Kidney (tissue), 22 donors: ENCODE measurements at places on chromosomes 16 and 17. TPM values are rescaled to one million over a fixed set of nuclear protein-coding genes. Genes with fewer than 3 reads are reported as not detected.

TCAP gene
- polyA plus RNA-seq = 1.7 TPM

GRCh38 chr16:89344846-89345611 is 127.5 kb downstream of the ZNF778 start:
- peaks cover 18% of the 10 kb centered on the region for H3K4me1 ChIP-seq
- no peak overlapping the region for H3K4me3 ChIP-seq
- H3K27me3 ChIP-seq = no peaks in the 10 kb centered on the region
- no peak overlapping the region for H3K27ac ChIP-seq

MARF1 gene
- 17.5 TPM for polyA plus RNA-seq

GRCh38 chr16:89909777-89910716 is 8.6 kb upstream of the MC1R start:
- H3K4me1 ChIP-seq = no peaks in the 10 kb centered on the region
- no peaks in the 10 kb centered on the region for H3K27me3 ChIP-seq
- H3K27ac ChIP-seq = no peak overlapping the region
- H3K4me3 ChIP-seq = no peak overlapping the region
- H3K36me3 ChIP-seq = peaks cover 27% of the 10 kb centered on the region

DNA sequence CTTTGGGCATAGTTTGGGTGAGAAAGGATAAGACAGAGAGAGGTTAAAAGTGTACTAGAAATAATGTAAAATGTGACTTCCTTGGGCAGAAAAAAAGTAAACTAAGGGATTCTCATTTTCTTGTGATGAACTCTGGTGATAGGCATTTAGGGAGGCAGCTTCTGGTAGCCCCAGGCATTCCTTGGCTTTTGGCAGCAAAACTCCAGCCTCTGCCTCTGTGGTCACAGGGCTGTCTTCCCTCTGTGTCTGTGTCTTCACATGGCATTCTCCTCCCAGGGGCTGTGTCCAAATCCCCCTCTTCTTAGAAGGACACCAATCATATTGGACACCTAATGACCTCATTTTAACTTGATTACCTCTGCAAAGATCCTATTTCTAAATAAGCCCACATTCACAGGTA is 54.7 kb downstream of the HS3ST3B1 start:
- no peak for DNase-seq
- no peaks in the 10 kb centered on the region for H3K4me1 ChIP-seq
- no peak overlapping the region for H3K4me3 ChIP-seq
- no peaks in the 10 kb centered on the region for H3K36me3 ChIP-seq

- no peak for DNase-seq
- H3K36me3 ChIP-seq = no peaks in the 10 kb centered on the region
- H3K27me3 ChIP-seq = no peaks in the 10 kb centered on the region
Observed at GRCh38 chr16:88810166-88810911, 1.4 kb downstream of the APRT start.

- no peaks in the 10 kb centered on the region for H3K27me3 ChIP-seq
- H3K4me3 ChIP-seq = no peak overlapping the region
- no peak for DNase-seq
- no peak overlapping the region for H3K27ac ChIP-seq
- no peaks in the 10 kb centered on the region for H3K36me3 ChIP-seq
- H3K4me1 ChIP-seq = no peaks in the 10 kb centered on the region
Observed at GRCh38 chr17:82978765-82979349, 100.6 kb upstream of the METRNL start.

GRCh38 chr17:38943607-38944006 is 18.2 kb downstream of the LASP1NB start:
- no peaks in the 10 kb centered on the region for H3K4me1 ChIP-seq
- H3K4me3 ChIP-seq = no peak overlapping the region
- H3K27ac ChIP-seq = no peak overlapping the region

SLC16A11 gene
- polyA plus RNA-seq = 7.8 TPM

DNA sequence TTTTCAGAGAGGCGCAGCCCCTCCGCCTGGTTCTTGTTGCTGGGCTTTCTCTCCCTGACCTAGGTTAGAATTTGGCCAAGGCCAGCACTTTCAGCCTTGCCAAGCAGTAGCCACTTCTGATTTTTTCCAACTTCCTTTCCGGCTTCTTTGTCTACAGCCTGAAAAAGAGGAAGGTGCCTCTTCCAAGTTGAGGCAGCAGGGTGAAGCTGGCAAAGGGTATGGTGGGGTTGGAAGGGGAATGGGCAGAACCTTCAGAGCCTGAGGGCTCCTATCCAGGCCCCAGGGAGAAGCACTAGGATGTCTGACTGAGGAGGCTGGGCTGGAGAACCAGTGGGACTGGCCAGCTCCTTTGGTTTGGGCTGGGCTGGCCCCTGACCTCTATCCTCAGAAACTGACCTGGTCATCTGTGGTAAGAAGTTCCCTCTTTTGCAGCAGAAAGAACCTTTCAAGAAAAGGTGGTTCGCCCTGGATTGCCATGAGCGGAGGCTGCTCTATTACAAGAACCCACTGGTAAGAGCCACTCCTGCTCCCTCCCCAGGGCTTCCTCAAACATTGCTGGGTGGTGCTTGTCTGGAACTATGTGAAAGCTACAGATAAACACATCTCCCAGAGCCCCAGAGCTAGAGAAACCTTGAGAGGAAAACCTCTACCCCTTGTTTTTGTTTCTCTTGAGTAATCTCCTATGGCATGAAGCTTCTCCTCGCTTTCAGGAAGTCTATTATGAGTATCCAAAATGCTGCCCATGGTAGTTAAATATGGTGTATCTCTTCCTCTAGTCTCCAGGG is 16.6 kb upstream of the RNF135 start:
- no peak overlapping the region for H3K4me3 ChIP-seq
- DNase-seq = peak; percentile 63
- H3K27ac ChIP-seq = no peak overlapping the region
- H3K36me3 ChIP-seq = no peaks in the 10 kb centered on the region
- H3K4me1 ChIP-seq = peaks cover 16% of the 10 kb centered on the region

DNA sequence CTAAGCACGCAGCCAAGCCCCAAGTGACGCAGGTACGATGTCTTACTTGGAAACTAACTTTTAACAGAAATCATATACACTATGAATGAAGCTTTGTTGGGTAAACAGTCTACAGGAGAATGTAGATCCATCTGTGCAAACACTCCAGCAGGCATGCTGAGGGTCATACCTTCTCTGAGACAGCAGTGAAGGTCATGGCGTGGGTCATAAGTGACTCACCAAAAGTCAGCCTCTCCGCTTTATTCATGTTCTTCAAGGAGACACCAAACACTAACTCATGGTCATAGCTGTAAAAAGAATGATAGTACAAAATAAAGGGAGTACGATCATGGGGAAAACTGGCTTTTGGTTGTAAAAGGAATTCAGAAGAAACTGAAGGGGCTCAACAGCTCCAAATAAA is 20.6 kb downstream of the BLMH start:
- no peak overlapping the region for H3K27ac ChIP-seq
- H3K27me3 ChIP-seq = no peaks in the 10 kb centered on the region
- peaks cover 46% of the 10 kb centered on the region for H3K36me3 ChIP-seq
- no peaks in the 10 kb centered on the region for H3K4me1 ChIP-seq
- H3K4me3 ChIP-seq = no peak overlapping the region
- DNase-seq = no peak

IGFBP4 gene
- polyA plus RNA-seq = 545 TPM

- DNase-seq = no peak
- peaks cover 7% of the 10 kb centered on the region for H3K36me3 ChIP-seq
- no peaks in the 10 kb centered on the region for H3K27me3 ChIP-seq
- H3K4me3 ChIP-seq = no peak overlapping the region
Observed at GRCh38 chr16:47519037-47519436, 57.9 kb downstream of the PHKB start.

- no peaks in the 10 kb centered on the region for H3K4me1 ChIP-seq
- H3K27me3 ChIP-seq = no peaks in the 10 kb centered on the region
- H3K4me3 ChIP-seq = no peak overlapping the region
- DNase-seq = no peak
- H3K27ac ChIP-seq = no peak overlapping the region
- no peaks in the 10 kb centered on the region for H3K36me3 ChIP-seq
Observed at GRCh38 chr17:8031261-8031661, 7.6 kb upstream of the ALOX15B start.

- H3K4me1 ChIP-seq = peaks cover 2% of the 10 kb centered on the region
- peak overlapping the region; percentile 74 for H3K27ac ChIP-seq
- DNase-seq = peak; percentile 61
Observed at GRCh38 chr16:57262841-57263540, 17.9 kb downstream of the ARL2BP start.

FBXL16 gene
- 12.0 TPM for polyA plus RNA-seq

DNA sequence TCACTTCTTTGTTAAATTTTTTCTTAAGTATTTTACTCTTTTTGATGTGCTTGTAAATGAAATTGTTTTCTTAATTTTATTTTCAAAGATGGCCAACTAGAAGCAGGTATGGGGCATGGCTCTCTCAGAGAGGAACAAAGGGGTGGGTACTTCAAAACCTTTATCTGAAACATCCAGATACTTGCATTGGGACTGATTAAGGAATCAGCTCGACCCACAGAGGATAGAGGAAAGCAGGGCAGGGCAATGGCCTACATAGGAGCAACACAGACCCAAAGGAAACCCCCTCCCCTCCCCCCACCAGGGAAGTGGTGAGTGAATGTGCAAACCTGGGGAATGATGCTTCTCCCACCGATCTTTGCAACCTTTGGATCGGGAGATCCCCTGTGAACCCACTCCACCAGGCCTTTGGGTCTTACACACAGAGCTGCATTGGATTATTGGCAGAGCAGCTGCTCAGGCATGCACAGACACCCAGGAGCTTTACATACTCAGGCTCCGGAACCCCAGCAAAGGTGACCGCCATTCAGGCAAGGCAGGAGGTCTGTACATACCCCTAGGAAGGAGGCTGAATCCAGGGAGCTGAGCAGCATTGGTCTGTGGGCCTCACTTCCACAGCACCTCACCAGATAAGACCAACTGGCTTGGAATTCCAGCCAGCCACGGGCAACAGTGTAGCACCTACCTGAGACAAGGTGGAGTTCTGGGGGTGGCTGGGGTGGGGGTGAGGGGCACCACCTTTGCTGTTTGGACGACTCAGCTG is 3.0 kb upstream of the CCR7 start:
- no peak overlapping the region for H3K27ac ChIP-seq
- no peak for DNase-seq
- H3K36me3 ChIP-seq = no peaks in the 10 kb centered on the region
- no peaks in the 10 kb centered on the region for H3K4me1 ChIP-seq
- H3K4me3 ChIP-seq = no peak overlapping the region

NSF gene
- polyA plus RNA-seq = 14.2 TPM

TMEM114 gene
- polyA plus RNA-seq = not detected

DNA sequence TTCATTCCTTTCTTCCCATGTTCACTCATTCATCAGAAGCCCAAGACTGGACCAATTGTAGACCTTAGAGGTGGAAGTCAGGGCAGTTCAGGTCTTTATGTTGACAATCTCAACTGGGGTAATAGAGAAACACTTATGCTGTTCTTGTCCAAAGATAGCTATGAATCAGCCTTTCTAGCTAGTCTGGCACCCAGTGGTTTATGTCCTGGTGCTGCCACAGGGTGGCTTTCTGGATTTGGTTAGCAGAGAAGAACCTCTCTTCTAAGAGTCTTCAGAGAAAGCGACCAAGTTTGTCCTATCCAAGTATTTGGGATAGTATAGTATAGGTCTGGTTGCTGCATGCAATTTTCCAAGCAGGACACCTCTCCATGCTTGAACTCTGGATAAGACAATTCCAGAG is 83.3 kb downstream of the NOG start:
- H3K4me1 ChIP-seq = no peaks in the 10 kb centered on the region
- DNase-seq = no peak
- H3K36me3 ChIP-seq = no peaks in the 10 kb centered on the region

DNA sequence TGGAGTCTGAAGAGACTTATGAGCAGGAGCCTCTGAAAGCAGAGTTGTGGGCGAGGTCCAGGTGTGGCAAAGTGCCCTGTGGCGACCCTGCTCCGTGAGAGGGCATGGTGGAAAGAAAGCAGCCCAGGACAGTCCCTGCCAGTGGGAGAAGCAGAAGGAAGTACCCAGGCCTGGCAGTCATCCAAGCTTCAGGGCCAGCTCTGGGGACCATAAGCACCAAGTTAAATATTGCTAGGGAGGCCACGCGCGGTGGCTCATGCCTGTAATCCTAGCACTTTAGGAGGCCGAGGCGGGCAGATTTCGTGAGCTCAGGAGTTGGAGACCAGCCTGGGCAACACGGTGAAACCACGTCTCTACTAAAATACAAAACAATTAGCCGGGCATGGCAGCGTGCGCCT is 4.9 kb upstream of the ASGR1 start:
- no peak overlapping the region for H3K4me3 ChIP-seq
- no peaks in the 10 kb centered on the region for H3K36me3 ChIP-seq
- H3K27me3 ChIP-seq = no peaks in the 10 kb centered on the region
- DNase-seq = peak; percentile 94
- H3K4me1 ChIP-seq = no peaks in the 10 kb centered on the region

DNA sequence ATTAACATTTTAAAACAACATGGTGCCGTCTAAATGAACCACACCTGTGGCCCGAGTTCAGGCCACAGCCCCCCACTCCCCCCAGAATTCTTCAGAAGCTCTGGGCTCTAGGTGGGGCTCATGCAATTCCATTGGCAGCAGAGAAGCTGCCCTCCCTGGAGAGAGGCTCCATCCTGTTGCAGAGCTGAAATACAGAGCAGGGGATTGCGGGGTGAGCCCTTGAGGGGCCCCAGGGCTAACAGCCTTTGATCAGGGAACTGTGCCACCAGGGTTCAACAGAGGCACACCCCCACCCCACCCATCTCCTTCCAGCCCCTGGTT is 69.3 kb downstream of the ABR start:
- no peak overlapping the region for H3K27ac ChIP-seq
- H3K36me3 ChIP-seq = no peaks in the 10 kb centered on the region
- H3K4me3 ChIP-seq = no peak overlapping the region
- no peak for DNase-seq

ABCC11 gene
- polyA plus RNA-seq = 0.09 TPM

HOXB5 gene
- 12.3 TPM for polyA plus RNA-seq

TVP23A gene
- not detected for polyA plus RNA-seq

DNA sequence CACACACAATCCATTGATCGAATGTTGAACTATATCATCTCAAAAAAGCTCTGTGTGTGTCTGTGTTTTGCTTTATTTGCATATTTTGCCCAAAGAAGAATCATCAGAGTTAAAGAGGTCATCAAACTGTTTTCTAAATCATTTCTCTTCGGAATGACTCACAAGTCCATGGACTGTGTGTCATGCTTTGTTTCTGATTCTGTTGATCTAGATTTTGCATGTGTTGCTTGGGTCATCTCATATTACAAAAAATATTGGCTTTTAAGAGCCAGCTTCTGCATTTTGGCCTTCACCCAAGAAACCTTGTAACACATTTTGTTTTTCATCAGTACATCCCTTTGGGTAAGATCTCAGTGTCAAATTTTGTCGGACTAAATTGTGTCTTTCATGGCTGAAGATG is 471.2 kb upstream of the HSBP1 start:
- H3K4me3 ChIP-seq = no peak overlapping the region
- no peak overlapping the region for H3K27ac ChIP-seq
- no peaks in the 10 kb centered on the region for H3K36me3 ChIP-seq
- no peak for DNase-seq
- no peaks in the 10 kb centered on the region for H3K4me1 ChIP-seq
- no peaks in the 10 kb centered on the region for H3K27me3 ChIP-seq
